Right renal cortex interstitium (tissue), 3 donors: ENCODE measurements at places on chromosomes 5 and 9. TPM values are rescaled to one million over a fixed set of nuclear protein-coding genes. Genes with fewer than 3 reads are reported as not detected.

ORM1 gene
- 0.53 TPM for polyA plus RNA-seq

NACC2 gene
- 7.8 TPM for polyA plus RNA-seq

GMCL2 gene
- polyA plus RNA-seq = 0.06 TPM

IL5 gene
- polyA plus RNA-seq = not detected

ACTBL2 gene
- not detected for polyA plus RNA-seq

OSMR gene
- 10.7 TPM for polyA plus RNA-seq

C7 gene
- polyA plus RNA-seq = 208 TPM

MYOT gene
- 1.4 TPM for polyA plus RNA-seq

IFNK gene
- not detected for polyA plus RNA-seq

TMEM232 gene
- polyA plus RNA-seq = 8.7 TPM

CNTNAP3B gene
- 9.2 TPM for polyA plus RNA-seq

SLC36A2 gene
- polyA plus RNA-seq = 5.7 TPM

DAB2 gene
- 204 TPM for polyA plus RNA-seq

ATP6V0E1 gene
- polyA plus RNA-seq = 285 TPM

CCT5 gene
- 320 TPM for polyA plus RNA-seq

MTAP gene
- polyA plus RNA-seq = 38.6 TPM

OTP gene
- polyA plus RNA-seq = not detected

SLC6A7 gene
- polyA plus RNA-seq = 0.07 TPM

SMIM33 gene
- polyA plus RNA-seq = not detected

PCDHA7 gene
- 0.20 TPM for polyA plus RNA-seq

DNAH5 gene
- polyA plus RNA-seq = 2.9 TPM

GABRA6 gene
- not detected for polyA plus RNA-seq

PCDHB5 gene
- polyA plus RNA-seq = 6.6 TPM

BTNL8 gene
- polyA plus RNA-seq = 0.44 TPM

ZNF189 gene
- 51.2 TPM for polyA plus RNA-seq

STPG3 gene
- 1.6 TPM for polyA plus RNA-seq

NEURL1B gene
- 16.3 TPM for polyA plus RNA-seq

NR2F1 gene
- polyA plus RNA-seq = 200 TPM

TMEM171 gene
- polyA plus RNA-seq = 4.7 TPM

MARCOL gene
- not detected for polyA plus RNA-seq
